ENCODE measurements at places on chromosomes 1 and 21.

- no peak for DNase-seq
Observed at GRCh38 chr1:97781762-97782337, 139.0 kb downstream of the DPYD start.

DNA sequence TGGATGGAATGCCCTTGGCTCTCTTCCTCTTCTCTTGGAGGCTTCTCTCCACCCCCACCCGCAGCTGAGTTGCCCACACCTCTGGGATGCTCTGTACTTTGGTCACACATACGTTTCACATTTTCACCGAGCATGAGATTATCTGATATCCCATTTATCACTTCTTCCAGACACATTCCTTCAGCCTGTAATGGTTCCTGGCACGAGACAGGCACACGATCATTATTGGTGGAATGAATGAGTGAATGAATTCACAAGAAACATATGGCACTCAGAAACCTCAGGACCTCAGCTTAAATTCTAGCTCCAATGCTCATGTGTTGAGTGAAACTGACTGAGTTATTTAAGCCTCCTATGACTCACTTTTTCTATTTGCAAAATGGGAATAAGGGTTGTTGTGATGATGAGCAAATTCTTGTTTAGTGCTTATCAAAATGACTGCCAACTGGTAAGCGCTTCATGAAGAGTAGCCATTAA lies 242.7 kb upstream of the JUN start:
- no peak for DNase-seq

DNA sequence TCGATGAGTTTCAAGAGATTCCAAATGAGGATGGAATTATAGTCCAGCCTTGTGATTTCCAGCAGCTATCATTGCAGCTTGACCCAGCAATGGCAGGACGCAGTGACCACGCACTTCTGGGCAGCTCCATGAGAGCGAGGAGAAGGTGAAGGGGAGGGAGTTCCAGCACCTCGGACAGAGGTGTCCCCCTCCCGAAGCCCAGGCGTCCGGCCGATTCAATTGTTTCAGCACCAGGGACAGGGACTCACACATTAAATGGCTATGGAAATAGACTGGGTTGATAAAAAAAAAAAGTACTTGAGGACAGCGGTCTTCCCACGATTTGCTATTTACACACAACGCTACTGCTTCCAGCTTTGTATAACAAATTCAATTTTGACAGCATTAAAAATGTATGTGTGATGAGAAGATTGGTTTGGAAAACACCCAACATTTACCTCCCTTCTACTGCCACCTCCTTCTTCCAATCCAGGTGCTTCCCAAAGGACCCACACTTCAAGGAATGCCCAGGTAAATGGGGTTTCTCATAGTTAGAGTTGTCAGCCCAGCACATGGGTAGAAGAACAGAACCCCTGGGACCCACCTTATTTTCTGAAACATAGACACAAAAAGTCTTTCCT lies 71.8 kb downstream of the DISP3 start:
- DNase-seq: peak; percentile 91

GRCh38 chr1:118266436-118266835 lies 81.4 kb upstream of the SPAG17 start:
- DNase-seq: no peak

DNA sequence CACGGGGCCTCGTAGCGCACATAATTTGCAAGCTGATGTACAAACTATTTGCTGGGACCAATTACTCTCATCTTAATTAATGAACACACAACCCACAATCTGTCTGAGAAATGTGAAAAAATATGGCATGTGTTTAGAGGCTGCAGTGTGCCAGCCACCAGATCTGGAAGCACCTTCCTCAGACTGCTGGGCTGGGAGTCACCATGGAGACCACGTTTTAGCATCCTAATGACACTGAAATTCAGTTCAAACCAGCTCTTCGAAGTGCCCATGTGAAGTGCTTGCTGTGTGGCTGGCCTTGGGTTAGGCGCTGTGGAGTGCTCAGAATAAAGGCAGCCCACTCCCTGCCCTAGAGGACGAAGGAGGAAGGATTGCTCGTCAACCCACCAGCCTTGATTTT lies 482.4 kb downstream of the OMA1 start:
- DNase-seq: no peak

DNA sequence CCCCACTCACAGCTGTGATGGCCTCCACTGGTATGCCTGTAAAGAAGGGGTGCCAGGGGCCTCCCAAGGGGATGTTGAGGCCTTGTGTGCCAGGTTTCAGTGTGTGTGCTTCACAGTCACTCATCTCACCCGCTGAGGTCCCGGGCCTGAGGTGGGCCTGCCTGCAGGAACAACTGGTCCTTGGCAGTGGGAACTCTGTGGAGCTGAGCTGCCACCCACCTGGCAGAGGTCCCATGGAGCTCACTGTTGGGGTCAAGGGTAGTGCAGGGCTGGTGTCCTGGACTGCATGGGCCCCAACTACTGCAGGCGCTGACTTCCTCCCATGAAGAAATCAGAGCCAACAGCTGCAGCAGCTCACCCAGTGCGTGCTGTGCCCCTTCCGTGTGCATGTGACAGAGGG lies 17.3 kb upstream of the ZNF678 start:
- DNase-seq: no peak

GRCh38 chr1:52751589-52752483 lies 25.6 kb downstream of the ZYG11B start:
- DNase-seq: peak; percentile 11

- no peak for DNase-seq
Observed at GRCh38 chr1:201260236-201260590, 23.1 kb upstream of the PKP1 start.

DNA sequence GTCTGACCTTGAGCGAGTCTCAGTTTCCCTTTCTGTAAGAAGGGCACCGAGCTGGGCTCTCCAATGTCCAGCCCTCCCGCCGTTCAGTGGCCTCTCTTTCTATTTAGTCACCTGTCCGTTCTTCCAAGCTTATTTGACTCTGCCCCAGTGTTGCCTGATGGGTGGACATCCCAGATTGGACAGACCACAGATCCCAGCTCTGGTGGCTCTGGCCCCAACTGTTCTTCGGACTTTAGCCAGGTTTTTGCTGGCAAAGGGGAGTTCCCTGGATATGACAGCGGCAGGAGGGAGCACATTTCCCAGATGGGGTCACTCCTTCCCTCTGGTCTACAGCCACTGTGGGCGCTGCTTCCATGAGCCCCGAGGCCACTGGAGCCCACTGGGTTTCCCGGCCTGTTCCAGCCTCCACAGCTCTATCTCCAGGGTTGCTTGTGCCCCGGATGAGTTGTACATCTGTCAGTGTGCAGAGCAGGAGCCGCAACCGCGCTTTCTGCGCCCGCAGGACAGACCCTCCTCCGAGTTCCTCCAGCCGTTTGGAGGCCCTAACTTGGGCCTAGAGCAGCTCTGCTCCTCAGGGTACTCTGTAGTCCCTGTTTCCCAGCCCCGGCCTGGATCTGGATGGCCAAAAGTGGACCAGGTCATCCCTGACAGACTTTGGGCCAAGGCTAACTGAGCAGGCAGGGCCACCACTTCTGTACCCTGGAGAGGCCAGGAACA lies 3.8 kb downstream of the DMBX1 start:
- no peak for DNase-seq

GRCh38 chr1:36089393-36090121 lies 865 bp downstream of the ADPRS start:
- no peak for DNase-seq

- DNase-seq: no peak
Observed at GRCh38 chr1:226044514-226045101, 17.9 kb upstream of the H3-3A start.

DNA sequence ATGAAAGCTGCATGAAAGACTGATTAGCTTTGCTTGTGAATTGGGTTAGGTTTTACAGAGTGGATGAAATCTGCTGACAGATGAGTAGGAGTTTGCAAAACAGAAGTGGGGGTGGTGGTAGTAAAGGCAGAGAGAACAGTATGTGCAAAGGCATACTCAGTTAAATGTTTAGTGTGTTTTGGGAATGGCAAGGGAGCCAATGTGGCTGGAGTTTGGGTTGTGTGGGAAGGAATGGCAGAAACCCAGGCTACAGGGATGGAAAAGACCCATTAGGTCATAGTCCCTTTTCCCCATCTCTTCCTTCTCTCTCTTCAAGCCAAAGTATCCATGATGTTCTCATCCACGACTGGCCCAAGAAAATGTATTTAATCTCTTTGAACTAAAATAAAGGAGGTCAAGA lies 362.2 kb upstream of the LYPLAL1 start:
- no peak for DNase-seq

GRCh38 chr1:110319332-110320167 lies 19.6 kb upstream of the RBM15 start:
- DNase-seq: no peak

DNA sequence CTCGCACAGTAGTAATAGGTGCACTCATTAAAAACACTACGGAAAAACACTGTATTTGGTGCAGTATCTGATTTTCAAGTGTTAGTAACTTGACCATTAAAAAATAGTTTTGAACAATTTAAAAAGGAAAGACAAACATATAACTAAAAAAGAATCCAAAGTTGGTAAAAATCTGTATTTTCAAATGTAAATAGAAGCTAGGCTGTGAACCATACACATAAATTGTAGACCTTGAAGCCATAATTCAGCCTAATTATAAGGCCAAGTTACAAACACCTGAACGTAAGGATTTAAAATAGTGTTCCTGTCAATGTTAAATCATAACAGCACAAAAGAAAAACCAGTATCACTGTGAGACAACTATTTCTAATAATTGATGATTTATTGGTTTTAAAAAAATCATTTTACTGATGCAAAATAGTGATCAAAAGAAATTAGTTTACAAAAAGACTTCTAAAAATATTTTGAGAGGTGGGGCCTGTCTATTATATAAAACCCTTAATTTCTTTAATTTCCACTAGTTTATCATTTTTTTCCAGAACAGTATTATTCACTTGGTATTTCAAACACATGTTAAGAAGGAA lies 4.5 kb downstream of the IRF2BP2 start:
- DNase-seq: no peak

DNA sequence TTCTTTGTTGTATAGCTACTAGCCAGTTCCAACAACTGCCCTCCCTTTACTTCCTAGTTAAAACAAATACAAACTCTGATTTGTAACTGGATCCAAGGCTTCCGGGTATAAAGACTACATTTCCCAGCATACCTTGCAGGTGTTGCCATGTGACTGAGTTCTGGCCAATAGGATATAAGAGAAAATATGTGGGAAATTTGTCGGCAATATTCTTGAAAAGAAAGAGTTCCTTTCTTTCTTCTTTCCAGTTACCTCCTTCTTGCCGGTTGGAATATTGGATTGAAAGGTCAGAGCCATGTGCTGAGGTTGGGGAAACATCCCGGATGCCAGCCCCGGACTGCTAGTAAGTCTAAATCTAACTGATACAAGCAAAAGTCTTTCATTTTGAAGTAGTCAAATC lies 23.0 kb upstream of the ZBTB40 start:
- DNase-seq: no peak

GRCh38 chr1:151839457-151840403 lies at the start of gene C2CD4D:
Gene C2CD4D (minus strand): TSS chr1:151839820. CDS start chr1:151838989, 831 bp downstream.
- no peak for DNase-seq

DNA sequence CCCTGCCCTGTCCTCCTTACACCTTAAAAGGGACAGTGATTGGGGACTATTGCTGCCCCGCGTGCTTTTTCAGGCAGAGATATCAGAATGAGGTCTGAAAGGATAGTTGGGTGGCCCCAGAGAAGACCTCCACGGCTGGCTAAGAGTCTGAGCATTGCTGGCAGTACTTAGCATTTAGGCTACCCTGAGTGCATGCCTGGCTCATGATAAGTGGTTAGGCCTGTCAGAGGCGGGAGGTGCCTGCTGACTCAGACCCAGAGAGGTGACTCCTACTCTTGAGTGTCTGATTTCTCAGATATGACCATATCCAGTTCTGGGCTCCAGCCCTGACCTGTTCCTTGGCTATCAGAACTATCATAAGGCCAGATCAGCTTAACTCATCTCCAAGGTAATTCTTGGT lies 213.7 kb downstream of the PBX1 start:
- no peak for DNase-seq

DNA sequence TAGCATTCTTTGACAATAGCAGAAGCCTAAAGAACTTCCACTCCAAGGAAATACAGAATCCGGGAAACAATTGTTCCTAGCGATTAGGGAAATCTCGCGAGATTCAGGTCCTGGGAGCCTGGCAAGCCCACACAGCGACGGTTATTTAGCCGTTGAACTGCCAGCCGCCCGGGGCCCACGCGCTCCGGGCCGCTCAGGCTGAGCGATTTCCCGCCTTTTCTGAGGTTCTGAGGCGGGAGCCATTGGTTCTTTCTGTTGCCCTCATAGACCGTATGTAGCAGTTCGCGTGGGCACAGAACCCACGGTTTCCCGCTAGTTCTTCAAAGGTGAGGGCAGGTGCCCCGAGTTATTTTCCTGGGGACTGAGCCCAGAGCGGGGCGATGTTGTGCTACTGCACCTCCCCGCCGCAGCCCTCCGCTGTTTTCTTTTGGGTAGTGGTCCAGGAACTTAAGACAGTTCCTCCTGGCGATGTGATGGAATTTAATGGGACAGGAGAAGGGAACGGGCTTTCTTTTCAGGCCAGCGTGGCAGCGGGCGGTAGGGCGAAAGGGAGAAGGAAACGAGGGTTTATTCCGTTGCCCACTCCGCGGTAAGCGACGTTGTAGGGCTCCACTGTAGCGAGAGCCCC lies at the start of gene SYCP1:
TSS of gene SYCP1 (plus strand) at position 171 of the 628 bp plus-strand sequence. CDS start 602 bp downstream, outside the sequence.
- DNase-seq: no peak
